Brain pericyte (primary cell): ENCODE measurements at places on chromosomes 11 and 22.
A peak's percentile ranks its signal among the peaks of the same experiment; 100 is the strongest.

DNA sequence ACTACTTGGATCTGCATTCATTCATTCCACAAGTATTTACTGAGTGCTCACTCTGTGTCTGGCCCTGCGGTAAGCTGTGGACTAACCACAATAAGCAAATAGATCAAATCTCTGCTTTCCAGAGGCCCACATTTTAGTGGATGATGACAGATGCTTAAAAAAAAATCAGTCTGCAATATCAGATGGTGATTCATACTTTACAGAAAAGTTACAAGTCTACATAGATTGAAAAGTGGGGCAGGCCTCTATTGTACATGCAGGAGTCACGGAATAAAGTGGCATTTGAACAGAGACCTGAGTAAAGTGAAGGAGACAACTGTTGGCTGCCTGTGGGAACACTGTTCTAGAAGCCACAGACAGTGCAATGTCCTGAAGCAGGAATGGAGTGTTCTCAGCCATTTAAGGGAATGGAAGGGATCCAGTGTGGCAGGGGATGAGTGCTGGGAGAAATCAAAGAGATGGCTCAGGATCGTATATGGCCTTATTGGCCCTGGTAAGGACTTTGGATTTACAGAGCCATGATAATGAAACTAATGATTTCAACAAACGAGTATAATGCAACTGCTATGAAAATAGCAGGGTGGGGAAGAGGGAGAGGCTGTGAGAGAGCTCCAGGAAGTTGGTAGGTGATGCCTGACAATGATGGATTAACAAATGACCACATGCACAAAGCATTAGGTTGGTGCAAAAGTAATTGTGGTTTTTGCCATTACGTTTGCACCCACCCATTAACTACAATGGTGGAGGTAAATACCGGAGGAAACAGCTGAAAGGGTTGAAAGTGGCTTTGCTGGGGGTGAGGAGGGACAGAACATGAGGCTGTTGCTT is 31.1 kb downstream of the TMEM45B start:
- peak; percentile 25 for DNase-seq

DNA sequence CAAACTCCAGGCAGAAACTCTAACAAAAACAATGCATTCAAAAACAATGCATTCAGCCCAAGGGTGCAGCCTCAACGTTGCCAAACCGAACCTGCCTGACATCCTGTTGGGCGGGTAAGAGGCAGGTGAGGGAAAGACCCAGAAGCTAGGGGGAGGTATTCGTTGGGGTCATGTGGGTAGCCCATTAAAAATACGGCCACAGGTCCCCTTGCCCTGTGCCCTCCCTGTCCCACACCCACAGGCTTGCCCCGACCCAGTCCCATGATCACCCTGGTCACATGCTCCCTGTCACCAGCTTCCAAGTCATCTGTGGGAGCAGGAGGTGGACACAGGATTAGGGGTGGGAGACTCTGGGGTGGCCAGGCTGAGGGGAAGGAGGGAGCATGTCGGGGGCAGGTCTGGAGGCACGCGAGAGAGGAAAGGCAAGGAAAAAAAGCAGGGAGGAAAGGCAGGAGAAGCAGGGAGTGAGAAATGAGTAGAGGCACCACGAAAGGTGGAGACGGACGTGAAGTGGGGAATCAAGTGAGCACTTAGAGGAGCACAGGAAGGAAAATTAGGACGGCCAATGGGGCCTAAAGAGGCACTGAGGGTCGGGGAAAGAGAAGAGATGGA is 683 bp downstream of the PLA2G6 start:
- no peak for DNase-seq

GRCh38 chr11:66704659-66705360 is 24.2 kb downstream of the SPTBN2 start:
- no peak for DNase-seq

DNA sequence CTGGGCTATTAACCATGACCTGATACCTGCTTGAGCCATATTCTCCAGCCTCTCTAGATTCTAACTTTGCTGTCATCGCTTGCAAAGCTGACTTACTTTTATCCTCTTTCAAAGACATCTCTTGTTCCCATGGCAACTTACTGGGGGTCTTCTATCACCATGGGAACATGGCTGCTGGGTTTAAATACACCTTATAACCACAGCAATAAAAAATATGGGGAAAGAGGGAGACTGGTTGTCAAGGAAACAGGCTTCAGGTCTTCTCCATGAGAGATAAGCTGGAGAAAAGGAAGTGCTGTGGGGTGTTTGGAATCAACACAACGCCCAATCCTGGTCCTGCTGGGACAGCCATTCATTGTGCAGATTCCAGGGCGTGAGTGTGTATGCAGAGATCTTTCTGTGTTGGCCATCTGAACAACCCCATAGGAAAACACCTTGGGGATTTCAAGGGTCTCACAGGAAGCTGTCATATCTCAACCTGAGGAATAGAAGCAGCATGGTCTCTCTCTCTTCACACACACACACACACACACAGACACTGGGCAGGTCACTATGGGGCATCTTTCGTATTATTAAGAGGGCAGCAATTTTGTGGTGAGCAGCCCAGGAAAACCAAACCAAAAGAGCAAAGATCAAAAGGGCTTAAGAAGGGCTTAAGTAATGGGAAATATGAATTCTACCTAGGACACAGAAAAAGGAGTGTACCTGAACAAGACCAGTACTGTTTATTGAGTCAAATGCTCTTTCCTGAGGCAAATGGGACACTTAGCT is 344.7 kb upstream of the NCAM1 start:
- DNase-seq = no peak

- DNase-seq = no peak
These were observed 123.1 kb downstream of the CD44 start for GRCh38 chr11:35262056-35262455.
